Lung (tissue), 17 donors: ENCODE measurements at places on chromosomes 1 and 21. TPM values are rescaled to one million over a fixed set of nuclear protein-coding genes. Genes with fewer than 3 reads are reported as not detected.

ATP6V1G3 gene
- total RNA-seq: not detected

PDZK1 gene
- total RNA-seq: 0.57 TPM

DNA sequence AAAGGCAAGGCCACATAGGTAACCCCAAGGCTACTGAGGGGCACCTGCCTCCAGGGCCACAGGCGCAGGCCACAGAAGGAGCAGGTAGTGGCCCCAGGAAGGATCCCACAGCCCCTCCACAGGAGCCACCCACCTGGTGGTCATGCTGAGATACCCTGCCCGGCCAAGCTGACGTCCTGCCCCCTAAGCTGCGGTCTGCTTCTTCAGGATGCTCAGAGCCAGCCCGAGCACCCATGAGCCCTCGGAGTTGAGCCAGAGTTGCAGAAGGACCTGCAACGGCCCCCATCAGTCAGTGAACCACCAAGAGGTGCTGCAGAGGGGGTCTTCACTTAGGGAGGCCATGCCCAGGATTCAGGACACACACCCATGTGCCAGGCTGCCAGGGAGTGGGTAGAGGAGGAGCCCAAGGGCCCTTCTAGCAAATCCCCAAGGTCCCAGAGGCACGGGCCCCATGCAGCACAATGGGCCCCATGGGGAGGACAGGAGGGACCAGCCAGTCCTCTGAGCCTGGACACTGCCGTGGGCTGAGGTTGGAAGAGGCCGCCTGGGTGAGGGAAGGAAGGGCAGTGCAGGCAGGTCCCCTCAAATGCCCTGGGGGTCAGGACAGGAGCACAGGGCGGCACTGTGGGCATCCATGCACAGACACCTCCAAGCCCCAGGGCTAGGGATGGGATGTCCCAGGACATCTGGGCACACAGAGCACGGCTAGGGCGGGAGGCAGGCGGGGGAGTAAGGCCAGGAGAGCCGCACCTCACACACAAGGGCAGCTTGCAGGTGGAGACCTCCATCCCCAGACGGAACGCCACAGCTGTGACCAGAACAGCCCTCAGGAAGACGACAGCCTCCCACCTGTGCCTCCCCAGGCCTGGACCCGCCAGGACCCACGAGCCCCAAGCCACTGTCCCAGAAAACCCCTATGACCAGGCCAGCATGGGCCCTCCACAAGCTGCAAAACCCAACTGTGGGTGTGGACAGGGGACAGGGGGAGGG lies 20.5 kb downstream of the WNT9A start:
- H3K27me3 ChIP-seq: no peaks in the 10 kb centered on the region
- no peak overlapping the region for H3K27ac ChIP-seq
- H3K4me3 ChIP-seq: no peak overlapping the region
- no peaks in the 10 kb centered on the region for H3K36me3 ChIP-seq
- no peak for DNase-seq
- no peaks in the 10 kb centered on the region for H3K4me1 ChIP-seq

- H3K27me3 ChIP-seq: no peaks in the 10 kb centered on the region
- no peaks in the 10 kb centered on the region for H3K36me3 ChIP-seq
- no peaks in the 10 kb centered on the region for H3K4me1 ChIP-seq
- H3K27ac ChIP-seq: no peak overlapping the region
Measured at GRCh38 chr1:231986631-231987336, 360.2 kb downstream of the DISC1 start.

TFF1 gene
- total RNA-seq: not detected

ATP1A2 gene
- total RNA-seq: 7.9 TPM
